Progenitor cell of endocrine pancreas (in vitro differentiated cells): ENCODE measurements at places on chromosomes 7 and 10.
A peak's percentile ranks its signal among the peaks of the same experiment; 100 is the strongest.

GRCh38 chr10:71090801-71091200 lies 121.6 kb upstream of the UNC5B start:
- DNase-seq: no peak

- DNase-seq: no peak
These were observed 404.1 kb upstream of the MKI67 start for GRCh38 chr10:128530301-128530700.

DNA sequence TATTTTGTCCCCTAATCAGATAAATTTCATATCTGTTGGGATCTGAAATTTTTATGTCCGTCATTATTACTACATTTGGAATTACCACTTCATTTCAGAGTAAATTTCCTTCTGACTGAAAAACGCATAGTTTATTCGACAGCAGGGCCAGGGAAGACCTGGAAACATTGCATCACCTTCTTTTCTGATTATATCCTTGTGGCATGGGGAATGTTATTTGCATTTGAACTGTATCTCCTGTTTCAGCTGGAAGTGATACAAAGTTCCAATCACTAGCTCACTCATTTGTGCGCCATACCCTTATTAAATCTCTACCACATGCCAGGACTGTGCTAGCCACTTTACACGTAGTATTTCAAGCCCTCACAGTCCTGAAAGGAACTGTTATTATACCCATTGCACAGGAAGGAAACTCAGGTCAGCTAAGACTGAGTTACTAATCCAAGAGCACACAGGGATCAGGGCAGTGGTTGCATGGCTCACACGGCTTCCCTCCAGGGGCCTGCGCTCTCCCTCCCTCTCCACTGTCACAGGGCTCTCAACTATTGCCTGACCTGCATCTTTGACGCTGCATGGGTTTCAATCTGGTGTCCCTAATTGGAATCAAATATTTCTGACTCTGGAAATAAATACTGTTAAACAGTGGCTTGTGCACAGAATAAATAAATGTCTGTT lies 84.4 kb upstream of the NANOS1 start:
- DNase-seq: no peak

GRCh38 chr10:24349379-24350001 lies 140.6 kb downstream of the KIAA1217 start:
- DNase-seq: no peak

DNA sequence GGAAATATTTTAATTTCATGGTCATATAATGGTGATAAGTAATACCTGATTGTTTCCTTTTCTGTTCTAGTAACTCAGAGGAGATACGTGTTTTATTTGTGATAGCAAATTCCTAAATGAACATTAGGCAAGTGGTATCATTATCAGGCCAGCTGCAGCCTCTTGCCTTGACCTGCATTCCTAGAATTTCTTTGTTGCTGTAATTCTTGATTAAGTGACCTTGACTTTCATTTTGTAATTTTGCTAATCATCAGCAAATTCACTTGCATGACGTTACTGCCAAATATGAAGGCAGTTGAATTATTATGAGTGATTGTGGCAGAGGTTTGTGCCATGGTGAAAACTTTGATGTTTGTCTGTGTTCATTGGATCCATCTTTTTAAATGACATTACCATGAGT lies 5.6 kb upstream of the AS3MT start:
- no peak for DNase-seq

DNA sequence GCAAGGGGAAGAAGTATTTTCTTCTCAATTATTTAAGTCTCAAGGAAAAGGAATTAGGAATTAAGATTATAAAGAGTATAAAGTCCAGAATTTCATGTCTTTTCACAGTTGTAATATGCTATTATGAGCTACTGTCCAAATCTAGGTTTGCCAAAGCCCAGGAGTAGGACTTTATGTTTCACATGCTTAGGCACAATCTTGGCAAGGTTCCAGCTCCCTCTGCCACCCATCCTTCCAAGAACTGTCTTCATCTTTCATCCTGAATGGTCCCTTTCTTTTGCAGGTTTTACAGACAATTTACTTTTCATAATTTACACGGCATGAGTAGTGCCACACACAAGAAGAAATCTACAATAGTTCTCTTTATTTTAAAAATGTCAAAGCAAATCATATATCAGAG lies 29.5 kb downstream of the SLC16A9 start:
- DNase-seq: no peak

DNA sequence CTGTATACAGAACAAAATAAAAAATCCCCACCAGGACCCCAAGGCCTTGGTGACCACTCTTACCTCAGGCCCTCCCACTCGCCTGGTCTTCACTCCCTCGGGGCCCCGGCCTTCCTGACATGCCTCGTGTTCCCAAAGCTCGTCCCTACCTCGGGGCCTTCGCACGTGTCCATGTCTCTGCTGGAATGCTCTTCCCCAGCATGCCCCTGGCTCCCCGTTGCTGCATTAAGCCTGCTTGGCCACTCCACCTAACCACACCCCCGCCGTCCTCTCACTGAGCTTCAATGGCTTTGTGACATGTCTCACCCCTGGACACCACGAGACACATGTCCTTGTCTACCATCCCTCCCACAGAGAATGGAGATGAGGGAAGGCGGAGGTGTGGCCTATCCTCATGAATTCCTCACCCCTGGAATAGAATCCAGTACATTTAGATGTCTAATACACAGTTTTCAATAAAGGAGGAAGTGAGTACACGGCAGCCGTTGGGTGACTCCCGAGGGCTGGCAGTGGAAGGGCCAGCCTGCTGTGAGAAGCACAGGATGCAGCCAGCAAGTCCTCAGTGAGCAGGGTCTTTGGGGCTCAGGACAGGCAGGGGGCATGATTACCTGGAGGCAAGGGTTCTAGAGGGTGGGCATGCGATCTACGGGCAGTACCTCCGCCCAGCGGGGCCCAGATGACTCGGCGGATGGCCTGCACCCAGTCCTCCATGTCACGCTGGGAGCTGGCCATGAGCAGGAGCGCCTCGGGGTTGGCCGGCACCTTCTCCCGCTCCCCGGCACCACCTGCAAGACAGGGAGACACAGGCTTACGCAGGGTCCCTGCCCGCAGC lies 125.7 kb downstream of the ARHGAP22 start:
- DNase-seq: peak; percentile 7

DNA sequence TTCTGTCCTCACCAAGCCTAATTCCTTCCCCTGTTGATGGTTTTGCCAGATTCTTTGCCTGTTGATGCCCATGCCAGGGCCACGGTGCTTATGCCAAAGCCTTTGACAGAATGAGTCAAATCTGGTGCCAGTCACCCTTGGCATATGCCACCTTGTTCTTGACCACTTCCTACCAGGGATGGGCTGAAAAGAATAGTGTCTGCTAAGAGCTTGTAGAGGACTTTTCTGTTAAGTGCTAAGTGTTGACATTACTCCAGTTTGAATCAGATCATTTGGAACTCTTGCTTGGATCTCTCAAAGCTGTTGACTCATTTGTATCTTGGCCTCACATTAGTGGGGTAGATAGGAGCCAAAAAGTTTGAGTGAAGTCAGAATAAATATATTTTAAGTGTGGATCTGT lies 661.2 kb downstream of the AUTS2 start:
- no peak for DNase-seq

- no peak for DNase-seq
These were observed 515.3 kb downstream of the GRID1 start for GRCh38 chr10:85851325-85851724.

GRCh38 chr10:14225379-14225778 lies 105.3 kb downstream of the FRMD4A start:
- DNase-seq: no peak

DNA sequence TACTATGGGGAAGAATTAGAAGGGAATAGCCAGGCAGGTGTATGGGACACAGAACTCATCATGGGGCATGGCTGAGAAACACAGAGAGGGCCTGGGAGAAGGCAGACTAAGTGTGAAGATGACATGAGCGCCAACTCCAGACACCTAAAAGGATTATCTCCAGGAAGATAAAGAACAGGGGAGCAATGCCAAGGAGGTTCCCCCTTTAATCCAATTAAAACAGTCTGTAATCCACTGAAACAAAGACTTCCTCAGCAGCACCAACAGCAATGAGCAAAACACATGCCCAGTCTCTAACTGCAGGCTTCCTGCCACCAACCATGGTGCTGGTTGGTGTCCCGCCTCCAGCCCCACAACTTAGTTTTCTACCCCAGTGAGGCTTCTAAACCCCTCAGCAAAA lies 108.9 kb downstream of the GRID1 start:
- DNase-seq: no peak

GRCh38 chr10:27635290-27635689 lies 110.3 kb downstream of the MKX start:
- DNase-seq: no peak

- DNase-seq: no peak
These were observed 631.4 kb downstream of the ACTR3B start for GRCh38 chr7:153390955-153391354.

DNA sequence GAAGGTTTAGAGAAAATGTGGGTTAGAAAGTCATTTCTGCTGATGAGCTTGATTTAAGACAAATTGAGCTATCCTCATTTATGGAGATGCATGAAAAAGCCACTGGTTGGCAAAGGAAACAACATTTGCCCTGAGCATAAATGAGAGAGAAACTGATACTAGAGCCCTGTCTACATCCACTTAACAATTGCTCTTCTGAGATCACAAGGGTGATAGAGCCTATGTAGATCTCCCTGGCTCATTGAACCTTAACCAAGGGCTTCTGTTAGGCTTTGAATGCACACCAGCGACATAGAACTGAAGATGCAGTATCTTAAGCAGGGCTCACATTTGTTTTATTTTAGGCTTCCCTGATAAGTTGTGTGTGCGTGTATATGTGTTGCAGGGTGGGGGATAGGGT lies 35.0 kb downstream of the GPR141 start:
- DNase-seq: no peak

GRCh38 chr10:80289451-80290287 lies at the start of gene MAT1A:
Gene MAT1A (minus strand): TSS chr10:80289658. CDS start chr10:80289423, 235 bp downstream.
- DNase-seq: no peak

- no peak for DNase-seq
These were observed 161.2 kb downstream of the ZNF33B start for GRCh38 chr10:42477170-42477569.

GRCh38 chr10:11406746-11407145 lies 204.7 kb downstream of the USP6NL start:
- DNase-seq: no peak

- DNase-seq: no peak
These were observed 285.6 kb downstream of the HGF start for GRCh38 chr7:81484261-81484660.

DNA sequence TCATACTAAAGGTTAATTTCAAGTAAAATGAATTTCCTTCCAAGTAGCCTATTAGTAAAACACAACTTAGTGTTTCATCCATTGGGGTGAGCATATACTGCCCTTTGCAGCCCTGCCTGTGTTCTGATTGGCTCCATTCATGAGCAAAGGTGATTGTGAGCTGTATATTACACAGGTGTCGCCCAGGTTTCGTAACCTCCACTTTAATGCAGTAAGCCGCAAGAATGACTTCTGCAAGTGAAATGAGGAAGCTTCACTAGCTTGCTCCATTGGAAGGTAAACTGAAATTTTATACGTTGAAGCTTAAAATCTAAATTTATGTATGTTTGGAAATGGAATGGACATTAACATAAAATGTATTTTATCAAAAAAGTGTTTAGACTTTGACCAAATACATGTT lies 24.4 kb downstream of the MTURN start:
- no peak for DNase-seq

- DNase-seq: no peak
These were observed 7.8 kb upstream of the UBE2D1 start for GRCh38 chr10:58326967-58327381.

GRCh38 chr10:100858261-100858660 lies 54.5 kb upstream of the SLF2 start:
- no peak for DNase-seq

GRCh38 chr10:113709221-113709838 lies 29.6 kb downstream of the CASP7 start:
- DNase-seq: no peak

GRCh38 chr7:49367072-49367471 lies 406.4 kb upstream of the VWC2 start:
- DNase-seq: no peak

DNA sequence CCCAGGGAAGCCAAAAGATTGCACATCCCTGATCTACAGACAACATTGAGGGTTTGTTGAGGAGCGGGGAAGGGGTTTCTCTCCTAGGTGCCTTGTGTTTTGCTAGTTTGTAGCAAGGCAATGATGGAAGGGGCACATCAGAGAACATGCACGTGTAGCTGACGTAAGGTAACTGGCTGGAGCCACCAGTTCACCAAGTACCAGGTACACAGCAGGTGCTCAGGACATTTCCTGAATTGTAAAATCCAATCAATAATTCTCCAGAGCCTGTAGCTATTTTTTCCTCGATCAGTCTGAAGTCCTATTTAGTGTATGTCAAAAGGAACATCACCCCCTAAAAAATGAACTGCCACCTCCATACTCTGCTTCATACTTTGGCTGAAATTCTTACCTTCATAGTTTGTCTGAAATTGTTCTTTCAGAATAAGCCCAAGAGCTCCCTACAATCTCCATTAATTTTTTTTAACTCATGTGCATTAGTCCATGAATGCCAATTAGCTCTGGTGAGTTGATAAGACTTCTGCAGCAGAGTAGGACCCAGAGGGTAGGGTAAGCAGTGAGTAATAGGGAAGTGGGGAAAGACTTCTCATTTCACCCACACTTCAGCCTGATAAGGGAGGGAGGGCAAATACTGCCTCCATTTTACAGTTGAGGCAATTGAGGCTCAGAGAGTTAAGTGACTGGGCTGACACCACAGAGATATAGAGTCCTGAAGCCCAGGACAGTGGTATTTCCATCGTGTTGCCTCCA lies 36.0 kb upstream of the SLC26A3 start:
- DNase-seq: no peak

DNA sequence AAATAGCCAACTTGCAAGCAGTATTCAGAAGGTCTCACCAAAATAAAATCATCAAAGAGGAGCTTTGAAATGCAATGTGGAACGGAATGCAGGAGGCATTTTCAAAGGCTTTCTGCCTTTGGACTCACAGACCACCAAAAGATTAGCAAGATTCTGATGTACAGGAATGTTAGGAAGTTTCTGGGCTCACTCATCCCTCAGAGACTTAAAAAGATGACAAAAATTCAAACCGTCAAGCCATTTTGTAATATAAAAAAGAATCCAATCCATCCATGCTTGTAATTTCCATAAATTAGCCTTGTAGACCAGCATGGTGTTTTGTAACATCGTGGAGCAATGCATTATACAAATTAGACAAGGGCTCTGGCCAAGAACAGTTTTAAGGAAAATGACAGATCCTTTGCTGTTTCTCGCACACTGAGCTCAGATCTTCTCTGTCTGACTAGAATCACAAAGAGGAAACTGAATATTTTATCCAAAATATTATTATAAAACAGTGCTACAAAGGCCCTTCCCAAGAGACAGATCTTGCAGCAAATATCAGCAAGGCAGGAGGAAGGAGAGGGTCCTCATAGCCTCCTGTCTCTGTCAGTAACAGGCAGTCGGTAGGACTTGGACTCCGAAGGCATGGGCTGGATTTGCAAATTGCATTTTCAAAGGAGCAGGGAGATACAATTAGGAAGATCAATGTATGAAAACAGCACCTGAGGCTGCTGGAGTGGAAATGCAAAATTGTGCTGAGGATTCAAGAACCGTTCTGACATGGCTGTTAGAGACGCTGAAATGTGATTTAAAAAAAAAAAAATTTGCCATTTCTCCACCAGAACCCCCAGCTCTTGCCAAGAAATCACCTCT lies 57.4 kb upstream of the NRP1 start:
- DNase-seq: no peak
